ENCODE measurements at places on chromosomes 4 and X.

GRCh38 chr4:55216863-55217635 lies 91.7 kb upstream of the KDR start:
- no peak for DNase-seq

- no peak for DNase-seq
These were observed 336.3 kb upstream of the PITX2 start for GRCh38 chr4:110959041-110959643.

DNA sequence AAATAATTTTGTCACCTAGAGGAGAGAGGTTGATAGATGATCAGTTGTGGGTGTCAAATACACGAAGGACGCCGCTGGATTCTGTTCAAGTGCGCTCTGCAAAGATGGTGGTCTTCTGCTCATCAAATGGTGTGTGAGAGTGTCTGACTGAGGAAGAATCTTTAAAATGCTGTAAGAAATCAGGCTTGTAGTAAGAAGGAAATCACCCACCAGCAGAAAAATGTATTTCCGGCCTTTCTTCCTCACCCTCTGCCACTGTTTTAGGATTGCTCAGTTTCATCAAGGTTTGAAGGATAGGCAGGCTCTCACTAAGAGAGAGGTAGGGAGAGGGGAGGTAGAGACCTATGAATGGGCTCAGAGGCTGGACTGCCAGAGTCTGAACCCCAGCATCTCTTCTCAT lies 28.7 kb downstream of the RHOH start:
- DNase-seq, result no peak

- no peak for DNase-seq
These were observed 7.9 kb downstream of the COL25A1 start for GRCh38 chr4:109294468-109295020.

DNA sequence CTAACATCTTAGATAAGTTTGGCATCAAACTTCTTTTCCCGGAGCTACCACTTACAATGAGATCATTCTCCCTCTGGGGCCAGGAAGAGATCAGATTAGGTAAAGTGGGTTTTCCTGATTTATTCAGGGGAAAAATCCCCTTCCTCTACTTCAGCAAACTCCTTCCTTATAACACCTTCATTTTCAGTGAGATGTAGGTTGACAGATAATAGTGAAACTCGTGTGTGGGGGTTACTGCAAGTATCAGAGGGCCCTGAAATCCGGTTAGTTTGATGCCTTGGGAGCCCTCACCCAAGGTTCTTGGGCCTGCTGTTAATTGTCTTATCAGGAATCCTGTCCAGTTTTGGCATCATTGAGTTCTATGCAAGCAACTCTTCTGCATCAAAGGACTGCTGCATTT lies 10.8 kb downstream of the FTHL17 start:
- DNase-seq, result no peak

DNA sequence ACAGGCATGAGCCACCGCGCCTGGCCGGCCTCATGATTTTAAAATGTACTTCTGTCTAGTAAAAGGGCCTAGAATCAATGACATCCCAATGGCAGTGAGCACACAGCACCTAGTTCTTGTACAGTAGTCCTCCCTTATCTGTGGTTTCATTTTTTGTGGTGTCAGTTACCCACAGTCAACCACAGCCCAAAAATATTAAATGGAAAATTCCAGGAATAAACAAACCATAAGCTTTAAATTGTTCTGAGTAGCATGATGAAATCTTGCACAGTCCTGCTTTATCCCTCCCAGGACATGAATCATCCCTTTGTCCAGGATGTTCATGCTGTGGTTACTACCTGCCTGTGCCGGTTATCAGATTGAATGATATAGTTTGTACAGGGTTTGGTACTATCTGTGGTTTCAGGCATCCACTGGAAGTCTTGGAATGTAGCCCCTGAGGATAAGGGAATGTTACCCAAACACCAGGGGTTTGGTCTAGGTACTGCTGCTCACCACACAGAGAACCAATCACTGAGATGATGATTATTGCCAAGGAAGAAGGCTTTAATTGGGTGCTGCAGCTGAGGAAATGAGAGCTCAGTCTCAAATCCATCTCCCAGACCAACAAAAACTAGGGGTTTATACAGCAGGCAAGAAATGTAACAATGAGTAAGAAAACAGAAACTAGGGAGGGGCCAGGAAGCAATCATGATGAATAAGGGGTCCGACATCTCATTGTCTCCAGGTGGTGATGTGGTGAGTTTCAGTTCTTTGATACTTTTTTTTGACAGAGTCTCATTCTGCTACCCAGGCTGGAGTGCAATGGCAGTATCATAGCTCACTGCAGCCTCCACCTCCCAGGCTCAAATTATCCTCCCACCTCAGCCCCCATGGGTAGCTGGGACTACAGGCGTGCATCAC lies 16.2 kb upstream of the FHL1 start:
- no peak for DNase-seq

GRCh38 chrX:78643874-78644273 lies 15.3 kb downstream of the RTL3 start:
- no peak for DNase-seq
